Large intestine (tissue), 12 donors: ENCODE measurements at places on chromosomes 7 and 10. TPM values are rescaled to one million over a fixed set of nuclear protein-coding genes. Genes with fewer than 3 reads are reported as not detected.

- DNase-seq = no peak
Observed at GRCh38 chr10:60388709-60389301, 870 bp downstream of the ANK3 start.

DNA sequence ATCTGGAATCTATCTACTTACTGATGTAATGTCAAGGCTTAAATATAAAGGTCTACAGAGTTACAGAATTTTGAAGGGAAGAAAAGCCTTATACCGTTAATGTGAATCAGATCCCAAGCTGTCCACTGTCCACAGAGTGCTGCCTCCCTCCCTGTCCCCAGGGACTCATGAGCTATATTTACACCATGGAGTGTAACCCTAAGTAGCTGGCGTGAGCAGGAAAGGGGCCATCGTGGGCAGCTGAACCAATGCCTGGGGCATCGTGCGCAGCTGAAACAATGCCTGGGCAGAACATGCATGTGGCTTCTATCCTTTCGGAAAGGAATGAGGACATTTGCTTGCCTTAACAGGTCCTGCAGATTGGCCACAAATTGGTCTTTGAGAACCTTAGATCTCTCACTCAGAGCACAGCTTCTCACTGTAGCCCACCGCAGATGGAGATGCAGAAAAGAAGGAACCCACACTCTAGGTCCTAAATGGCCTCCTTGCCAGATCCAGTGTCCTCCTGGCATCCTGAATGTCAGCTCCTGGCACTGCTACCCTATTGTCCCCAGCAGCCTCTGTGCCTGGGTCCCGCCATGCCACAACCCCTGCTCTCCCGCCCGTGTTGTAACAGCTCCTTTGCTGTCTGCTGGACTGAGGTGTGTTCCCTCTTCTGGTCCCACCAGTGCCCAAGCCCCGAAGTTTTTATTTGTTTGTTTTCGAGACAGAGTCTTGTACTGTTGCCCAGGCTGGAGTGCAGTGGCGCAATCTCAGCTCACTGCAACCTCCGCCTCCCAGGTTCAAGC is 30.3 kb downstream of the CCDC3 start:
- no peak for DNase-seq

DNA sequence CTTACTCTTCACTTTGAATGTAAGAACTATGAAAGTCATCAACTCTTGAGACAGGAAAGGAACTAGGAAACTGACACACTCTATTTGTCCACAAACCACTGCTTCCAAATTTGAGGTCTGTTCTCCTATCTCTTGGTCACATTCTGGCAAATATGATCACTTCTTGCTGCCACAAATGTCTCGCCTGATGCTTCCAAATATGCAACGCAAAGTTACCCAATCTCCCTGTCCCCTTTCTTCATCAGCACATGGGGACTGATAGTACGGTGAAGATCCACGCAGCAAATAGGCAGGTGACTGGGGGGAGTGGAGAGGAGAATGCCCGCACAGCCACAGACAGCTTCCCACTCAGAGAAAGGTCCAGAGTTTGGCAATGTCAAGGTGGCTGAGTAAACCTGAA is 92.6 kb upstream of the TCF7L2 start:
- no peak for DNase-seq

GRCh38 chr7:148708026-148708885 is 9.6 kb downstream of the CUL1 start:
- no peak for DNase-seq

Gene ADAM12
- polyA plus RNA-seq = 2.2 TPM

GRCh38 chr10:101319241-101319915 is 34.6 kb upstream of the BTRC start:
- no peak for DNase-seq

GRCh38 chr10:112979927-112980326 is 29.9 kb downstream of the TCF7L2 start:
- no peak for DNase-seq

GRCh38 chr10:132526676-132527075 is 10.9 kb upstream of the INPP5A start:
- DNase-seq = no peak

Gene ARHGEF35
- polyA plus RNA-seq = 30.6 TPM

DNA sequence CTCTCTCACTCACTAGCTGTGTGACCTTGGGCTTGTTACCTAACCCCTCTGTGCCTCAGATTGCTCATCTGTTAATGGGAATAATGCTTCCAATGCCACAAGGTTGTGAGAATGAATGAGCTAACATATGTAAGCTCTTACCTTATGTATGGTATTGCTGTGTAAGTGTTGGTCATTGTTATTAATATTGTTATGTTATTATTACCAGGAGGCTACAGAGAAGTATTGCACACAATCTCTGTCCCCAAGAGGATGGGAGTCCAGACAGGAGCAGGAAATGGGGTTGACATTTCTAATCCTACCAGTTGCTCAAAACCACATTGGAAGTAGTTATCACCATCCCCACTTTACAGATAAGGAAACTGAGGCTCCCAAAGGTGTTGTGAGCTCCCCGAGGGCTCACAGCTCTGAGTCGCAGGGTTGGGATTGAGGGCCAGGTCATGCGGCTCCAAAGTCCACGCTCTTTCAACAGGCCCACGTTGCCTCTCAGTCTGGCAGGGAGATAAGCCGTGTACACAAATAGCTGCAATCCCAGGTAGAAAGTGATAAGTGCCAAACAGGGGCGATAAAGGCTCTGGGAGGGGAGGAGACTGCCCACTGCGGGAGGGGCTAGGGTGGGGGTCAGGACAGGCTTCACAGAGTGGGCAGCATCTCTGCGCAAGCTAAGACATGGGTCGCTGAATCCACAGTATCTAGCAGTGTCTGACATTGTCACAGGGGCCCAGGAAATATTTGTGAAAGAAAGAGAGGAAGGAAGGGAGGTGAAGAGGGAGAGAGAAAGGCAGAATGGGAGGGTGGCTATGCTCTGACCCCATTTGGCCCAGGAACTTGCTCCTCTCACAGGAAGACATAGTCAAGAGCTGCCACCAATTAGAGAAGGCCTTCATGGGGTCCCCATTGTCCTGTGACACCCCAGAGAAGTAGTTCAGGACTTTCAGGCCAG is 9.6 kb upstream of the ZMIZ1 start:
- DNase-seq = peak; percentile 97

GRCh38 chr10:15209827-15210509 is 41.5 kb upstream of the NMT2 start:
- peak; percentile 60 for DNase-seq

- no peak for DNase-seq
Observed at GRCh38 chr10:109126541-109126940, 796.8 kb downstream of the XPNPEP1 start.

Gene FANK1
- polyA plus RNA-seq = 5.0 TPM

- no peak for DNase-seq
Observed at GRCh38 chr10:8794860-8795259, 740.4 kb downstream of the GATA3 start.

Gene CELF2
- 14.9 TPM for polyA plus RNA-seq

DNA sequence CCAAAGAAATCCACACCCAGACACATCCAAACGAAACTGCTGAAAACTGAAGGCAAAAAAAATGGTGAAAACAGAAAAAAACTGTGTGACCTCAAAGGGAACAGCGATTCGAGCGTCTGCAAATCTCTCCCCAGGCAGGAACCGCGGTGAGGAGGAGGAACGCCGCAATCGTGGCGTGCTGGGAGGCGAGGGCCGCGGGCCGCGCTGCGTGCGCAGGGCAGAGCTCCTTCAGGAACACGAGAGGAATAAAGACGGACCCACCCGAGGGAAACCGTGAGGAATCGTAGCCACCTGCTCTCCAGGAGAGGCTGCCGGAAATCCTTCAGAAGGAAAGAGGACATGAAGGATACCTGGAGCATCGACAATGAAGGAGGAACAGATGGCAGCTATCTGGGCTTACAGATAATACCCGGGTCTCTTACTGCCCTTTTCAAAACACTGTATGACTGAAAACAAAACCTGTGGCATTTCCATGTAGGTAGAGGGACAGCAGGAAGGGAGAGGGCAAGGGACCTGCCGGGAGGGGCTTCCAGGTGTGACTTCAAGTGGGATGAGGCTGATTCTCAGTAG is 266.0 kb downstream of the MAD1L1 start:
- DNase-seq = no peak

DNA sequence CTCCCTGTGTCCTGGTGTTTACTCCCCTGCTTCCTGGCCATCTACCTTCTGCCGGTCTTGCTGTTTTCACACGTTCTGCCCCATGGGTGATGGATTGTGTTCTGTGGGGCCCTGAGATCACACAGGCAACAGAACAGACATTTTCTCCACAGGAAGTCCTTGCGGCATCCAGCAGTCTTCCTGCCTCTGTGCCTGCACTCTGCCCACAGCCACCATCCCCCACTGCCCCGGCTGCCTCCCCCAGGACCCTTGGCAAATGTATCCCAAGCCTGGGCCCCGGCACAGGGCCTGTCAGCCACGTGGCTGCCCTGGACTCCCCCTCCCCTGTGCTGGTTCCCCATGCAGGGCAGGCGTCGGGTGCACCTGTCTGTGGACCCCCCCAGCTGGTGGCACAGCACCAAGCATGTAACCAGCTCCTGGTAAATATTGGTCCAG is 184.2 kb downstream of the WDR37 start:
- no peak for DNase-seq

- DNase-seq = no peak
Observed at GRCh38 chr7:117784315-117784714, 88.9 kb downstream of the CTTNBP2 start.

- no peak for DNase-seq
Observed at GRCh38 chr10:45058992-45059561, 58.4 kb downstream of the ZNF22 start.

DNA sequence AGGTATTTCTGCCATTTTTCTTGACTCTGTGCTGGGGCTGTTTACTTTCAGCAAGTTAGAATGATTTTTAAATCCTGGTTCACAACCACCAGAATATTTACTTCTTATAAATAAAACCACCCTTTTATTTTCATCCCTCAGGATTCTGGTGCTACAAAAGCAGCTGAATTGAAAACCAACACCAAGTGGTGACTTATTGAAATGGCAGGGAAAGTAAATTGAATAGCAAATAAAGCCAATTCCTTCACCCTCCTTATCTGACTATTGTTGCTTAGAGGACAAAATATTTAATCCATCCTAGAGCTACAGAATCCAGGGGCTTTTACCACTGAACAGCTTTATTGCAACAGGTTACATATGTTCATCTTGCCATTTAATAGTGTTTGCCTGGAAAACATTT is 828.6 kb upstream of the GHITM start:
- no peak for DNase-seq

Gene SLC25A40
- polyA plus RNA-seq = 36.1 TPM

DNA sequence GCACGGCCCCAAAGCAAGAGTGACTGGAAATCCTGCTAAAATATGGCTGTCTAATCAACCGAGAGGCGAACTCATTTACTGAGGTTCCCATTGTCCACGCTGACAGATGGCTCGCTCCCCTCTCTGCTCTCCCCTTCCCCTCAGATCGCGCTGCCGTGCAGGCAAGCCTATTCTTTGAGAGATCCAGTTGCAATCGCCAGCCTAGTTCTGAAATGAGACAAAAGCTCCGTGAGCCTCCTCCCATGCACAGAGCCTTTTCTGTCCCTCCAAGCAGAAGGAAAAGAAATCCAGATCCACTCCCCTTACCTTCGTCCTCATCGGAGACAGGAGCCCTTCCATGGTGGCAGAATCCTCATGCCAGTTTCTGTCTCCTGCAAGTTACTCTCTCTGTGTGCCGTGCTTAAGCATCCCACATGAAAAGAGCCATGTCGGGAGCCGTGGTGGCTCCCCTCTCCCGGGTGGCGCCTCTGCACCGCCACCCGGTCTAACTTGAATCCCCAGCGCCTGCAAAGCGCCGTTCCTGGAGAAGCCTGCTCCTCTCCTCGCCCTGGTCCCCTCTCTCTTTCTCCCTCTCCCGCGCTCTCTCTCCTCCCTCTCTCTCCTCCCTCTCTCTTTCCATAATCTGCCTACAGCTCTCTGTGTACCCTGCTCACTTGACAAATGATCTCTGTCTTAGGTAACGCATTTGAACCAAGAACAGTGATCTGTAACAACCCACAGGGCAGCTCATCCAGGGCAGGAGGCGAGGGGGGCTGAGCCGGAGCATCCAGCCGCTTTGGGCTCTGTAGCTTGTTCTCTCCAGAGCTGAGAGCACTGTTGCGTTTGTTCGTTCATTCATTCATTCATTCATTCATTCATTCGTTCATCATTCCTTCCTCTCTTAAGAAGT is 156.8 kb downstream of the FRMD4A start:
- peak; percentile 14 for DNase-seq

DNA sequence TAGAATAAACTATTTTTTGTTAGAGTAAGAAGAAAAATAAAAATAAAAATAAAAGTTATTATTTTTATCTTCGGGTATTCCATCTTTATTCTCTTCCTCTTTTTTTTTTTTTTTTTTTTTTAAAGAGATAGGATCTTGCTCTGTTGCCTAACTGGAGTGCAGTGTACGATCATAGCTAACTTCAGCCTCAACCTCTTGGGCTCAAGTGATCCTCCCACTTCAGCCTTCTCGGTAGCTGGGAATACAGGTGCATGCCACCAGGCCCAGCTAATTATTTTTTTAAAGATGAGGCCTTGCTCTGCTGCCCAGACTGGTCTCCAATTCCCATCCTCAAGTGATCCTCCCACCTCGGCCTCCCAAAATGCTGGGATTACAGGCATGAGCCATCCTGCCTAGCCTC is 15.4 kb downstream of the STAM start:
- no peak for DNase-seq

GRCh38 chr10:88800152-88801125 is 2.1 kb upstream of the LIPM start:
- no peak for DNase-seq

Gene SFTPA1
- not detected for polyA plus RNA-seq

Gene SMO
- polyA plus RNA-seq = 23.6 TPM
